ENCODE measurements at places on chromosomes 5 and 9. TPM values are rescaled to one million over a fixed set of nuclear protein-coding genes. Genes with fewer than 3 reads are reported as not detected.

FAM169A gene
- total RNA-seq: 16.4 TPM

TMOD1 gene
- total RNA-seq: 0.48 TPM

AQP7 gene
- total RNA-seq: not detected

FAM53C gene
- 19.5 TPM for total RNA-seq

EQTN gene
- not detected for total RNA-seq

TERT gene
- total RNA-seq: not detected

STPG3 gene
- total RNA-seq: not detected
